ENCODE measurements at places on chromosomes 7 and 10. TPM values are rescaled to one million over a fixed set of nuclear protein-coding genes. Genes with fewer than 3 reads are reported as not detected.

Gene STEAP4
- not detected for polyA plus RNA-seq

DNA sequence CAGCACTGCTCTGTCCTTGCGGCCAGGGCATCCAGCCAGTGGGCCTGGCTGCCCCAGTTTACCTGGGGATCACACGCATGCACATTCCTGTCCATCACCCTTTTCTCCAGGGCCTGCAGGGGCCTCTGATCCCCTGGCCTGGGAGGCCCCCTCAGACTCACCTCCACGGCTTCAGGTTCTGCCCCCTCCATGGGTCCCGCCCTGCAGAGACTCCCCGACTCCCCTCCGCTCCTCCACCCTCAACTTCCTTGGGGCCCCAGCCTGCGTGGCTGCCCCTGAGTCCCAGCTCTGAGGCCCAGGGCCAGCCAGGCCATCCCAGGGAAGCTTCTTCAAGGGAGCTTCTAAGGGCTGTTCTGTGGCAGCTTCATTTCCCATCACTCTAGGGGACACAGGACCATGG is 324.1 kb downstream of the TCERG1L start:
- DNase-seq = no peak

Gene NODAL
- not detected for polyA plus RNA-seq

Gene UNCX
- not detected for polyA plus RNA-seq

Gene NPY4R
- polyA plus RNA-seq = 0.21 TPM

- no peak for DNase-seq
Observed at GRCh38 chr10:89685936-89686335, 15.5 kb upstream of the KIF20B start.

Gene AGBL3
- polyA plus RNA-seq = 0.80 TPM

Gene HOXA13
- polyA plus RNA-seq = 4.6 TPM

DNA sequence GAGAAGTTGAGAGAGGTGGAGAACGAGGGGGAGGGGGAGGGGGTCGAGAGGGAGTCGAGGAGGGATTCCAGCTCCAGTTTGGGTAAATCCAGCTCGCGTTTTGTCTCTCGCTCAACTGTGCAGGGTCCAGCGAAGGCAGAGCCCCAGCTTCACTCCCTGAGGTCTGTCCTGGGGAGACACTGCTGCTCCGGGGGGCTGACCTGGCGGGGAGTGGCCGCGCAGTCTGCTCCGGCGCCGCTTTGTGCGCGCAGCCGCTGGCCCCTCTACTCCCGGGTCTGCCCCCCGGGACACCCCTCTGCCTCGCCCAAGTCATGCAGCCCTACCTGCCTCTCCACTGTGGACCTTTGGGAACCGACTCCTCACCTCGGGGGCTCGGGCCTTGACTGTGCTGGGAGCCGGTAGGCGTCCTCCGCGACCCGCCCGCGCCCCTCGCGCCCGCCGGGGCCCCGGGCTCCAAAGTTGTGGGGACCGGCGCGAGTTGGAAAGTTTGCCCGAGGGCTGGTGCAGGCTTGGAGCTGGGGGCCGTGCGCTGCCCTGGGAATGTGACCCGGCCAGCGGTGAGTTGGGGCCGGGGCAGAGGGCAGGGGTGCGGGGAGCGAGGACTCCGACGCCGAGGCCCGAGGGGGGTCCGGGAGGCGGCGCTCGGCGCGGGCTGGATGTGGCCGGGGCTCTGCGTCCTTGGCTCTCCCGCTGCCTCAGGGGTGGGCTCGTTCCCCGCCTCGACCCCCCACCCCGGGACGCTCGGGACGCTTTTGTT is at the start of gene TET1:
Gene TET1 (plus strand): TSS at position 152 of the 757 bp plus-strand sequence. CDS start 12,002 bp downstream, outside the sequence.
- no peak for DNase-seq

DNA sequence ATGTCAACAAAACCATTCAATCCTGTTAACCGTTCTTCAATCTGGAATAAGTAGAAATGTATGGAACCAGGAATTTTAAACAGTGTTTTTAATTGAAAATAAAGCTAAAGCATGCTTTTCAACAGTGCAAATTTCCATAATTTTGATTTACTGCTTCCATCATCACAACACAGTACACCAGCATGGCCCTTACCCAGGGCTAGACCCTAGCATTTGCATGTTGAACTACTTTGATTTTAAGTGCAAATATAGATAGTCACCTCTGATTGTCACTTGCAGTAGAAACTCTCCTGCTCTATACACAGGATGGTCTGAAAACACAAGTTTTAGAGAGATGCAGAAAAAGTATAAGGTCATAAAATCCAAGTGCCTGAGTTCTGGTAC is 12.1 kb downstream of the SKIDA1 start:
- DNase-seq = no peak

- no peak for DNase-seq
Observed at GRCh38 chr10:27857616-27858015, 112.0 kb upstream of the MKX start.

Gene SORCS3
- polyA plus RNA-seq = not detected

DNA sequence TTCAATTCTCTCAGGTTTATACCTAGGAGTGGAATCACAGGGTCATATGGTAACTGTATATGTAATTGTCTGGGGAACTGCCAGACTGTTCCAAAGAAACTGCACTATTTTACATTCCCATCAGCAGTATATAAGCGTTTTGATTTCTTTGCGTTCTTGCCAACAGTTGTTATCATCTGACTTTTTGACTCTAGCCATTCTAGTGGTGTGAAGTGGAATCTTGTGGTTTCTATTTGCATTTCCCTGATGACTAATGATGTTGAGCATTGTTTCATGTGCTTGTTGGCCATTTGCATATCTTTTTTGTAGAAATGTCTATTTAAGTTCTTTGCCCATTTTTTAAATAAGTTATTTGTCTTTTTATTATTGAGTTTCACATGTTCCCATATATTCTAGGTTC is 44.3 kb upstream of the ZC3HAV1 start:
- no peak for DNase-seq

Gene FAM237B
- not detected for polyA plus RNA-seq

DNA sequence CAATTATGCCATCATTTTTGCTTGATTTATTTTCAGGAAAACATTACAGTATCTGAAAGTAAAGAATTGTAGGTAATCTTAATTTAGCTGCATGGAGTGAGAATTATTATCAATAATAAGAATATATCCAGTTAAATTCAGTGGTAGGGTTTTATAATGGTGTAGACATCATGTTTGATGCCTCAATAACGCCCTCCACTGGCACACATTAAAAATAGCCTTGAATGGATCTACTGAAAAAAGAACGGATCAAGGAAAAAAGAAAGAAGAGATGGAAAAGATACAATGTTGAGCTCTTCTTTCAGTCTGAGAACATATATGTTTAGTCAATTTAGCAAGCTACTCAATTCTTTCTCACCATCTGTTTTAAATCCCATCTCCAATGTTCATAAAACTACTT is 319.2 kb downstream of the CDC14C start:
- no peak for DNase-seq

GRCh38 chr10:10722422-10722821 is 295.2 kb upstream of the CELF2 start:
- no peak for DNase-seq

Gene HECW1
- 2.1 TPM for polyA plus RNA-seq

DNA sequence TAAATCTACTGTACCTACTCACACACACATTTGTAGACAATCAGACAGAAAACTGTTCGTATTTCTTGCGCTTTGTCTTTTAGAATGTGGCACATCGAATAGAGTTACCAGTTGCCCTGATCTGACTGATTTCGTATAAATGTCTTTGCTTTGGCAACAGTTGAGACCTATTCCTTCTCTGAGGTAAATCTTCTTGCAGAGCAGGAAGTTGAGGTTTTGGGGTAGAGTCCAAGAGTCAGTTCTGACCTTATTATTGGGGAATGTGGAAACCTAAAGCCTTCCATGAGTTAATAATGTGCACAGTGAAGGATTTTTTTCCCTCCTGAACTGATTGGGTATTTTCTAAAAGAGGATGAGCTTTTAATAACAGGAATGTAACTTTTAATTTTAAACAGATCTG is 135.3 kb downstream of the KIAA1217 start:
- peak; percentile 95 for DNase-seq

GRCh38 chr7:99397297-99397983 is 11.0 kb downstream of the PDAP1 start:
- no peak for DNase-seq

GRCh38 chr10:60446851-60447250 is 57.2 kb upstream of the ANK3 start:
- no peak for DNase-seq

Gene ASAH2B
- polyA plus RNA-seq = 6.1 TPM

GRCh38 chr10:18650404-18650997 is 886 bp downstream of the NSUN6 start:
- DNase-seq = no peak

- no peak for DNase-seq
Observed at GRCh38 chr10:10702211-10702610, 315.5 kb upstream of the CELF2 start.

Gene SEMA3D
- 27.7 TPM for polyA plus RNA-seq

GRCh38 chr7:8175929-8176369 is 86.0 kb downstream of the ICA1 start:
- no peak for DNase-seq

Gene GDI2
- polyA plus RNA-seq = 225 TPM

- DNase-seq = no peak
Observed at GRCh38 chr7:29421010-29421956, 142.4 kb upstream of the PRR15 start.
